Pancreas (tissue), 10 donors: ENCODE measurements at places on chromosomes 5 and 9. TPM values are rescaled to one million over a fixed set of nuclear protein-coding genes. Genes with fewer than 3 reads are reported as not detected.

The FOXI1 gene
- total RNA-seq: 0.09 TPM

The SH3TC2 gene
- 0.62 TPM for total RNA-seq

The FOXD4L4 gene
- total RNA-seq: 0.14 TPM

The MYO10 gene
- 37.0 TPM for total RNA-seq

GRCh38 chr9:20012232-20012631 is 223.4 kb upstream of the SLC24A2 start:
- H3K27me3 ChIP-seq: no peaks in the 10 kb centered on the region
- no peaks in the 10 kb centered on the region for H3K36me3 ChIP-seq
- H3K4me3 ChIP-seq: no peak overlapping the region
- H3K27ac ChIP-seq: no peak overlapping the region
- no peak for DNase-seq

GRCh38 chr5:10501554-10502075 is 59.9 kb downstream of the ROPN1L start:
- H3K4me1 ChIP-seq: no peaks in the 10 kb centered on the region
- no peaks in the 10 kb centered on the region for H3K27me3 ChIP-seq
- H3K36me3 ChIP-seq: no peaks in the 10 kb centered on the region
- H3K27ac ChIP-seq: no peak overlapping the region

DNA sequence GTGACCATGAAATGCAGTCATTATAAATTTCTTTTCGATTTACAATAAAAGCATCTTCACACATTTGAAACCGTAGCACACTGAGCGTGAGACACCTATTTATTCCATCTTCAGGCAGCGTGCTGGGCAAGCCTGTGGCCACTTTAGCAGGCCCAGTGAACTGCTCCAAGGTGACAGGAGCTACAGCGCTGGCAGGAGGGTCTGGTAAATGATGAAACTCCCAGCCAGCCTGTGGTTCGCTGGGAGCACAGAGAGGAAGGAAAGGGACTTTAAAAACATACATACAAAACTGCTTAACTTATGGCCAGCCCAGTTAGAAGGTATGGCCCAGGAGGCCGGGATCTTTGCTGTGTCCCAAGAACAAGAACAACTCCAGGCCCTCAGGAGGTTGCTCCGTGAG is 5.1 kb downstream of the RAPGEF1 start:
- peak overlapping the region; percentile 69 for H3K27ac ChIP-seq
- no peak for DNase-seq
- H3K27me3 ChIP-seq: no peaks in the 10 kb centered on the region
- no peaks in the 10 kb centered on the region for H3K36me3 ChIP-seq
- H3K4me1 ChIP-seq: peaks cover 40% of the 10 kb centered on the region

DNA sequence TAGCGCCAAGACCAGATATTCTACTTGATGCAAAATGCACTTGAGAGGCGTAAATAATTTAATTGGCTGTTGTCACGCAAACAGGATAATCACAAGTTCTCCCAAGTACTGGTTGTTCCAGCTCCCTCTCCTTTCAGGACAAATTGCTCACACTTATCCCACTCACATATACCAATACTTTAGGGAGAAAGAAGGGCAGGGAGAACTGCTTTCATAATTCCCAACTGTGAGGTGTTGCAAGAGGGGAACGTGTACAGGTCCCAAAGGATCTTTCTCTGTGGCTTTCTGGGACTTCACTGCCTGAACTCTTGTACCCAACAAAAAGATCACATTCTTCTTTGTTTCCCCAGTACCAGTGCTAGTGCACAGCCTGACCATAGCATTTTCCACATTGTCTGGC is 21.5 kb upstream of the TGFBI start:
- no peaks in the 10 kb centered on the region for H3K36me3 ChIP-seq
- no peak for DNase-seq
- no peak overlapping the region for H3K4me3 ChIP-seq
- H3K27me3 ChIP-seq: no peaks in the 10 kb centered on the region
- no peak overlapping the region for H3K27ac ChIP-seq

- H3K27ac ChIP-seq: no peak overlapping the region
- no peaks in the 10 kb centered on the region for H3K4me1 ChIP-seq
- no peak overlapping the region for H3K4me3 ChIP-seq
- H3K36me3 ChIP-seq: no peaks in the 10 kb centered on the region
- no peak for DNase-seq
These were observed 578.4 kb downstream of the CDK5RAP2 start for GRCh38 chr9:120001536-120001935.

DNA sequence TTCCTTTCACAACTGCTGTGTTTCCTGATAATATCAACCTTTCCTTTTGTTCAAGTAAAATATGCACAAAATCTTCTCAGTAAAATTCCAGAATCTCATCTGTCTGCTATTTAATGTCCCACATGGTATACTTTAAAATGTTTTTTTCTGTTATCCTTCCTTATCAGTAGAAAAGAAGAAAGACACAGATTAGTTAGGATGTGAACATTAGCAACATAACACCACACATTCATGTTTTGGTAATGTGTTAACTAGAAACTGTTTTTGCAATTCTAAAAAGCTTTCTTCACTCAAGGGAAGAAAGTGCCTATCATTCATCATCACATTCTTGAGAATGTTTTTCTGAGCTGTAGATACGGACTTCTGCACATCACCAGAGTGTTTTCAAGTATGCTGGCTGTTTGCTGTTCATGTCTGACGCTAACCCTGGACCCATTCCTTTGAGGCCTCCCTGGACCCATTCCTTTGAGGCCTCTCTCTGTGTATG is 10.5 kb upstream of the ARSB start:
- H3K27me3 ChIP-seq: no peaks in the 10 kb centered on the region
- no peak for DNase-seq
- H3K36me3 ChIP-seq: no peaks in the 10 kb centered on the region
- no peak overlapping the region for H3K27ac ChIP-seq

GRCh38 chr5:180421672-180422071 is 68.5 kb upstream of the GFPT2 start:
- no peaks in the 10 kb centered on the region for H3K27me3 ChIP-seq
- no peak overlapping the region for H3K27ac ChIP-seq
- no peaks in the 10 kb centered on the region for H3K4me1 ChIP-seq
- H3K36me3 ChIP-seq: no peaks in the 10 kb centered on the region
- H3K4me3 ChIP-seq: no peak overlapping the region

DNA sequence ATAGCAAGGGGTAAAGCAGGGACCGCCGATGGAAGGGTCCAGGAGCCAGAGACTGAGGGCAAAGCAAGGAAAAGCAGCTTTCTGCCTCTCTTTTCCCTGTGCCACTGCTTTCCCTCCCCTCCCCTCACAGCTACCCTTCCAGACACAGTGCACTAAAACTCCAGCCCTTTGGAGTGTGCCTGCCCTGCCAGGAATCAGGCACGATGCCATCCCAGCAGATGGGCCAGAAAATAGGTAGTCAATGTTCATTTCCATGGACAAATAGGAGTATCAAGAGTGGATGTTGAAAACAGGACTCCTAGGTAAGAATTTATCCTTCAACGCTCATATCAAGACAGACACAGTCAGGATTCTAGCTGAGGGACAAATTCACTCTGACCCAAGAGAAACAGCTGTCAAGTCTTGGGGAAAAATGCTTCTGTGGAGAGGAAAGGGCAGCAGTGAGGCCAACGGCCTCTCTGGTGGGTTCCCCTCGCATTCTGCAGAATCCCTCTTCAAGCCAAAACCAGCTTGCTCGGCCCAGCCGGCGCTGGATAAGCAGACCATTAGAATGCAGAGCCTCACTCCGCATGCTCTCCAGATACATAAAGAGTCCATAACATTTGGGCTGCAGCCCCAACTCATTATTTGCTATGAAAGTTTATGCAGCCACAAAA is 138.0 kb downstream of the CAAP1 start:
- H3K4me3 ChIP-seq: no peak overlapping the region
- no peaks in the 10 kb centered on the region for H3K27me3 ChIP-seq
- DNase-seq: no peak

- H3K4me3 ChIP-seq: no peak overlapping the region
- H3K27ac ChIP-seq: no peak overlapping the region
- DNase-seq: no peak
- H3K4me1 ChIP-seq: no peaks in the 10 kb centered on the region
- no peaks in the 10 kb centered on the region for H3K27me3 ChIP-seq
- H3K36me3 ChIP-seq: no peaks in the 10 kb centered on the region
These were observed 161.9 kb upstream of the HMHB1 start for GRCh38 chr5:143649937-143650621.

DNA sequence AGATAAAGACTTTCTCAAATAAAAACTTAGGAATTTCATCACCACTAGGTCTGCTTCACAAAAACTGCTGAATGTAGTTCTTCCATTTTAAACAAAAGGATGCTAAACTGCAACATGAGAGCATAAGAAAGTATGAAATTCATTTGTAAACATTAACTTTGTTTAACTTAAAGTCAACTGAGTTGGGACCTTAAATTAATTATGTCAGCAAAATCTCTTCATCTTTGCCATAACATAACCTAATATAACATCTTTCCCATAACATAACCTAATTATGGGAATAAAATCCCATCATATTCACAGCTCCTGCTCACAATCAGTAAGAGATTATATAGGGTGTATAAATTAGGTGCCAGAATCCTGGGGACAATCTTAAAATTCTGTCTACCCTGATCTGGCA is 78.8 kb upstream of the PCSK5 start:
- H3K4me3 ChIP-seq: no peak overlapping the region
- no peaks in the 10 kb centered on the region for H3K36me3 ChIP-seq
- H3K27ac ChIP-seq: no peak overlapping the region
- no peaks in the 10 kb centered on the region for H3K27me3 ChIP-seq

DNA sequence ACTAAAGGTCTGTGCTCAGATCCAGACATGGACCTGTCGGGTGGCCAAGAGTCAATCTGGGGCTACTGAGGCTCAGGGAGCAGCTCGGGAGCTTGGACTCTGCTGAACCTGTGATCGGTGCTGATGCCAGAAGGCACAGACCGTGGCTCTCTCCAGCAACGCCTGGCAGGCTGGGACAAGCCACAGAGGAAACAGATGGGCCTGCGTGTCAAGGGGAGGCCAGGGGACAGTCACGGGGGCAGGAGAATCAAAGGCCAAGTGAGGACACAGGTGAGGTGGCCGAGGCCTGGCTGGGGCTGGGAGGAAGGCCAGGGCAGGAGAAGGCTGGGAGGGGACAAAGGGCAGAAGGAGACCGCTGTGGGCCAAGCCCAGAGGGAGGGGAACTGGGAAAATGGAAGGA is 43.4 kb downstream of the EPB41L4B start:
- H3K36me3 ChIP-seq: no peaks in the 10 kb centered on the region
- H3K27ac ChIP-seq: peak overlapping the region; percentile 39
- peaks cover 54% of the 10 kb centered on the region for H3K4me1 ChIP-seq
- peak; percentile 64 for DNase-seq
- no peaks in the 10 kb centered on the region for H3K27me3 ChIP-seq

GRCh38 chr9:106287731-106288130 is 575.2 kb upstream of the ZNF462 start:
- no peaks in the 10 kb centered on the region for H3K27me3 ChIP-seq
- no peak overlapping the region for H3K4me3 ChIP-seq
- H3K27ac ChIP-seq: no peak overlapping the region

- no peaks in the 10 kb centered on the region for H3K4me1 ChIP-seq
- no peaks in the 10 kb centered on the region for H3K27me3 ChIP-seq
- no peak overlapping the region for H3K4me3 ChIP-seq
- H3K27ac ChIP-seq: no peak overlapping the region
- no peak for DNase-seq
These were observed 101.2 kb downstream of the ZCCHC7 start for GRCh38 chr9:37221489-37222106.

- DNase-seq: no peak
- H3K36me3 ChIP-seq: no peaks in the 10 kb centered on the region
- peaks cover 4% of the 10 kb centered on the region for H3K27me3 ChIP-seq
- no peak overlapping the region for H3K4me3 ChIP-seq
These were observed 1853.3 kb downstream of the EFNA5 start for GRCh38 chr5:105817416-105817815.

DNA sequence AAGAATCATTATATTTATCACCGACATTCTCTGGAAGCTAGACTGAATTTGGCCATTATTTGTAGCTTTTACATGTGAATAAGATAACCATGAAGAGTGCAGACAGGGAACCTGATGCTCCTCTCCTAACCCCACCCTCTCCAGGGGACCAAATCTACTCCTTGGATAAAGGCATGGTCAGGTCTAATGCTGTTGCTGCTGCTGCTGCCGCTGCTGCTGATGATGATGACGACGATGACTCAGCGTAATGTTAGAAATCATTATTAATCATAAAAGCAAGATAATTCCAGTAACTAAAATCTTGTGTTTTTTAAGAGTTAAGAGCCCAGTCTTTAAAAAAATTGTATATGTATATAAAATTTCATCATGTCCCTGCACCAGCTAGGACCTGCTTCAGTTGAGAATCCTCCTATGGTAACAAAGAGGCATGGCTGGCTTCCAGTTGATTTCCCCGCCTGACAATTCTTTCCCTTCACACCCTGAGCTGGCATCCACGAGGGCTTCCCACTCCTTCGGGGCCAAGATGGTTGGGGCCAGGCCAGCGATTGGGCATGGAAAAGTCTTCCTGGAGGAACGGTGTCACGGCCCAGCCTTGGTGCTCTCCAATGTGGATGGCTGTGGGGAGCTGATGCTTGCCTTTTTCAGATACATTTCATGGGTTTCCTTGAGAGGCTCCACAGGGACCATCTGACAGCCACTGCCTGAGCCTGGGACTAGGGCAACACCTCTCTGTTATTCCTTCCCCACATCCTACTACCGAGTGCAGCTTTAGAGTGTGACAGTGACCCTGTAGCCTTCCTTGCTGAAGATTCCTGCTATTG is 400.0 kb downstream of the CTNND2 start:
- H3K27me3 ChIP-seq: no peaks in the 10 kb centered on the region
- H3K36me3 ChIP-seq: no peaks in the 10 kb centered on the region

GRCh38 chr9:135181336-135181735 is 93.9 kb downstream of the OLFM1 start:
- H3K27me3 ChIP-seq: no peaks in the 10 kb centered on the region
- H3K36me3 ChIP-seq: no peaks in the 10 kb centered on the region
- no peak overlapping the region for H3K27ac ChIP-seq
